Activated T-helper 17 cell treated with anti-CD3 and anti-CD28 coated beads, Interleukin-2, amount 50 U/mL, for 72 hours (primary cell): ENCODE measurements at places on chromosomes 3 and 15. TPM values are rescaled to one million over a fixed set of nuclear protein-coding genes. Genes with fewer than 3 reads are reported as not detected.

The C3orf20 gene
- 0.45 TPM for total RNA-seq

The ACSBG1 gene
- not detected for total RNA-seq

The SUSD5 gene
- not detected for total RNA-seq

The DAPK2 gene
- 0.82 TPM for total RNA-seq

The EPHB1 gene
- total RNA-seq = 1.3 TPM

The GASK1A gene
- not detected for total RNA-seq

The PROS1 gene
- total RNA-seq = 2.8 TPM

The TMA7 gene
- 328 TPM for total RNA-seq

The UNC45A gene
- total RNA-seq = 103 TPM

GRCh38 chr15:53453253-53454105 is 306.0 kb downstream of the WDR72 start:
- no peak for ATAC-seq

GRCh38 chr15:99131441-99132023 is 26.7 kb downstream of the SYNM start:
- ATAC-seq = no peak

DNA sequence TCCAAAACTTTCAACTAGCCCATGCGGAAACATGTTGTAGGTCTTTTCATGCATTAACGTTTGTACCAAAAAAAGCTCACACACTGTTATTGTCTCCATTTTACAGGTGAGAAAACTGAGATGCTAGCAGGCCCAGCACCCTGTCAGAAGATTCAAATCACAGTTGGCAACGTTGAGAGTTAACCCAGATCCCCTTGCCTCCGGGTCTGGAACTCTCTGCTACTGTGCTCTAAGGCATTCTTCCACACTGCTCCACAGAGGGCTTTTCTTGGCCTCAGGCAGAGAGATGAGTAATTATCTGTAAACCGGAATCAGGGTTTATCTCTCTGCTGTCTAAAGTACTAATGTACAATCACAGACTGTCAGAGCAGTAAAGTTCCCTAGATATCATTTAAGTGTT is 186.0 kb upstream of the LPP start:
- no peak for ATAC-seq

DNA sequence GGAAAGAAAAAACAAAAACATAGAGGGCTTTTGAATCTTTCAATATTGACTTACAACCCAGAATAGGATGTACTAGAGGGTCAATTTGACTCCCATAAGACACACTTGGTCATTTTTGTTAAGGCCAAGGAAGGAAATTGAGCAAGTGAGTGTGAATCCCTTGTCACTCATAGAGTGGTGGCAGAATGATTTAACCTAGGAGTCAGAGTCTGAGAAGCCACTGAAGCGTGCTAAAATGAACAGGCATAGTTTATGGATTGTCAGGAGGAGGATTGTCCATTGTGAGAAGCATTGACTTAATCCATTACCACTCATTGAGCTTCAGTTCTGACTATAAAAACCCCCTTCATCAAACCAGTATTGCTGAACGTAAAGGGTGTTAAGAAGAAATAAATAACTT is 8.2 kb upstream of the GCSAM start:
- no peak for ATAC-seq

GRCh38 chr3:115281697-115282675 is 134.9 kb upstream of the ZBTB20 start:
- ATAC-seq = no peak

- ATAC-seq = no peak
These were observed 21.9 kb downstream of the PIK3CB start for GRCh38 chr3:138812806-138813205.

DNA sequence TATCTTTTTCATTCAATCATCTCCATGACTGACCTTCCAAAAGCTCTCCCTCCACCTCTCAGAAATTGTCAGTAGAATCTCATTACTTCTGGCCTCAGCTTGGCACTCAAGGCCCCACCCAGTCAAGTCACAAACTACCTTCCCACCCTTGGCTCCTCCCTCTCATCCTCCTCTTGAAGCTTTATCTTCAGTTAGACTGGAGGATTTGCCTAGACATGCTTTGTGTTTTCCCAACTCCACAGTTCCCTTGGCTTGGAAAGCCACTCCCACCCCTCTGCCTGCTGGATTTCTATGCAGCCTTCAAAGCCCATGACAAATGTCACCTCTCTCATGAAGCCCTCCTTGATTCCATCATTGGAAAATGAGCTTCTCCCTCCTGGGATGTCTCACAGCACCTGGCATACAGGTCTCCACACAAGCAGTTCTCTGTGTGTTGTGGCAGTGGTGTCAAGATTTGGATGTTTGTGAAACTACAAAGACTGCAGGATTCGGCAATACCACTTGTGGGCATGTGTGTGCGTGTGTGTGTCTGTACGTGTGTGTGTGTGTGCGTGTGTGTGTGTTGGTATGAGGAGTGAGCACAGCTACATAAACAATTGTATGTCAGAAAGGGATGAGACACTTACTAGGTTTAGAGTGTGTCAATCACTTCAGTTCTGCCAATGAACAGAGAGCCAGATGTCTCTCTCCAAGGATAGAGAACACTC is 45.3 kb upstream of the VPS8 start:
- ATAC-seq = no peak

GRCh38 chr15:70786996-70787395 is 23.6 kb upstream of the UACA start:
- ATAC-seq = no peak

DNA sequence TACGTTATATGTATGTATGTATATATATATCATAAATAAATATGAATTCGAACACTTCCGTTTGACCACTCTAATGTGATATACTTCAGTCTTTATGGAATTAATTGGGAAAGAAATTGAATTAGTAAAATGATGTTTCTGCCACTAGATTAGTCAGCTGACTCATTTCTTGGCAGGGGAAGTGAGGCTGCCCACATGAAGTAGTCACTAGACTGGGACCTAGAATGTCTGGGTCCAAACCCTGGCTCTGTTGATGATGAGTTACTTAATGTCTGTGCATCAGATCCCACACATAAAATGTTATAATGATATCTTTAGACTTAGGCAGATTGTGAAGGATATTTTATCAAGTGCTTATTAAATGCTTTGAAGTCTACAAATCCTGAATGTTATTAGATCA is 27.4 kb upstream of the ARL14 start:
- ATAC-seq = no peak
